HS-5 (cell line): ENCODE measurements at places on chromosomes 7 and 10.

- DNase-seq, result no peak
Measured at GRCh38 chr10:1411956-1412355, 325.4 kb downstream of the ADARB2 start.

- DNase-seq, result no peak
Measured at GRCh38 chr7:136210664-136211063, 233.5 kb upstream of the MTPN start.

- no peak for DNase-seq
Measured at GRCh38 chr7:48207155-48207675, 36.0 kb downstream of the ABCA13 start.

GRCh38 chr10:122302315-122302714 is 31.2 kb downstream of the BTBD16 start:
- DNase-seq, result no peak
